ENCODE measurements at places on chromosomes 3 and 15. TPM values are rescaled to one million over a fixed set of nuclear protein-coding genes. Genes with fewer than 3 reads are reported as not detected.

DNA sequence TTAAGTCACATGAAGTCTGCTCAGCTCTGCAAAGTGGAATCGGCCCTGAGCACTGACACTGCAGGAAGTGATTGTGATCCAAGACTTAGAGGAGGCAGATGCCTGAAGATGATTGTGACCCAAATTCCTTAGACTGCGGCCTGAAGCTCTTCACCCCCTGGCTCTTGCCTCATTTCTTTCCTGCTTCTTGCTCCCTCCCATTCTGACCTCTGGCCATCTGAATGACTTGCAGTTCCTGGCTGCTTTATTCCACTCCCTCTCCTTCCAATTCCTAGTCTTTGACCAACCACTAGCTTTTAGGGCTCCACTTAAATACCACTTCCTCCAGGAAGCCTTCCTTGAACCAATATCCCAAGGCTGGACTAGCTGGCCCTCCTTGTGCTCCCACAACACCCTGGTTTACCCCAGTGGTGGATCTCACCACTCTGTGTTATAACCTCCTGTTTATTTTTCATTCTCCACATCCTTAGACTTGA is 9.9 kb upstream of the EPB42 start:
- DNase-seq = no peak

DNA sequence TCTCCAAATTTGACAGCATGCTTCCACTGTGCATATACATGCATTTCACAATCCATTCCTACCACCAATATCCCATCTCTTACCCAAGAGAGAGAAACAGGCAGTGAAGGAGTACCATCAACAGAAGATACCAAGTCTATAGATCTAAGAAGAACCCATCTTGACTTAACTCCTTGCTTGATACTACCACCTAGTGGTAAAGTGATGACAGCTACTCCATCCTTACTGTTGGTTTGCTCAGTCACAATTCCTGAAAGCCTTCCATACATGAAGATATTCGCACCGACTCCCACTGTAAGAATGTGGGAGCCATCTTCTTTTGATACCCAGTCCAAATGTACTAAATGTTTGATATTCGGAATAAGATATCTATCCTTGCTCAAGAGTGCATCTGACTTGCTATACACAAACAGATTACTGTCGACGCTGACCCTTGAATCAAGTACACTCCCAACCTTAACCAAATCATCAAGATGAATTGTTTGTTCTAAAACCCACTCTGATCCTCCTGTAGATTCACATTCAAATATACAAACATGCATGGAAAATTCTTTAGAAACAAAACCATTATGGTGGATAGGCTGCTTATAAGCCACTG is 123.1 kb downstream of the DMXL2 start:
- peak; percentile 2 for DNase-seq

Gene NLGN1
- total RNA-seq = 1.4 TPM

Gene P3H2
- 75.6 TPM for total RNA-seq

DNA sequence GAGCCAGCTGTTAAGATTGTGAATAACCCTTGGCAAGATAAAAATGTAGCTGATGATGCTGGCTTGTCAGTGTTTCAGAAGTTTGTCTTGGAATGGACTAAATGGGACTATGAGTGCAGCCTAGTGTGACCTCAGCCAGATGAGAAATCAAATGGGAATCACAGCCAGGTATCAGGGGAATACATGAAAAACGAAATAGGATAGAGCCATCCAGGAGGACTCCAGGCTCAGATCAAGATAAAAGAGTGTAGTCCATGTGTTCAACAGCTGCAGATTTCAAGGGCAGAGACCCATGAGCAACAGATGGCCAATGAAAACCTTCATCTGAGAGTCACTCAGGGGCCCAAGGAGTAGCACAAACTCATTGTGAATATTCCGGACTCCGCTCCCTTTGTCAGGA is 1080.9 kb upstream of the CADM2 start:
- no peak for DNase-seq

GRCh38 chr15:98525661-98526001 is 122.7 kb upstream of the IGF1R start:
- DNase-seq = no peak

Gene RTP1
- total RNA-seq = not detected

Gene THRB
- 2.1 TPM for total RNA-seq

- no peak for DNase-seq
Measured at GRCh38 chr3:127775398-127776109, 46.8 kb downstream of the MGLL start.

DNA sequence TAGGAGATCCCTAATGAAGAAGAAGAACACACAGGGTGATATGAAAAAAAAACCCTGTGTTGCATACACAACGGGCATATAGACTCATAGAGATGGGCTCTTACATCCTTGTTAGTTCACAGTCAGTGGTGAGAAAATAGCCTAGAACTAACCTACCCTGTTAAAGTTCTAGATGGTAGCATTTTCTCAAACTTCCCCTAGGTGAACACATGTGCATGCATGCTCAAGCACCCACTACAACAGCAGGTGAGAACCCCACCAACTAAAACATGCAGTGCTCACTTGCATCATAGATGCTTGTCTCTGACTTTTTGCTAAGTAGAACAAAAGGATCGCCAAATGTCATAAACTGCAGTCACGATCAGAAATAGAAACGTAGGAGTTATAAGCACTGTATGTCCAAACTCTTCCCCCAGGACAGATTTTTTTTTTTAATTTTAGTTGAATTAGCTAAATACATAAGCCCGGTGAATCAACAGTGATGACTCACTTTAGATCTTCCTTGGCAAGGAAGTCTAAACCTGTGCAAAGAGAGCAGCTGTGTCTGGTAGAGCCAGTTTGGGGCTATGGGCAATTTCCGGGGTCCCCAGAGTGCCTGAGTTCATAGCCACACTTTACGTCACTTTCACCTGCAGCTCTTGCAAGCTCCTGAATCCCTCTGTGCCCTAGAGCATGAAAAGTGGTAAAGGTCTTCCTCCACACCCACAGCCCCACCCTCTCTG is 96.2 kb upstream of the SEMA6D start:
- DNase-seq = no peak

Gene MESP2
- total RNA-seq = 2.5 TPM

DNA sequence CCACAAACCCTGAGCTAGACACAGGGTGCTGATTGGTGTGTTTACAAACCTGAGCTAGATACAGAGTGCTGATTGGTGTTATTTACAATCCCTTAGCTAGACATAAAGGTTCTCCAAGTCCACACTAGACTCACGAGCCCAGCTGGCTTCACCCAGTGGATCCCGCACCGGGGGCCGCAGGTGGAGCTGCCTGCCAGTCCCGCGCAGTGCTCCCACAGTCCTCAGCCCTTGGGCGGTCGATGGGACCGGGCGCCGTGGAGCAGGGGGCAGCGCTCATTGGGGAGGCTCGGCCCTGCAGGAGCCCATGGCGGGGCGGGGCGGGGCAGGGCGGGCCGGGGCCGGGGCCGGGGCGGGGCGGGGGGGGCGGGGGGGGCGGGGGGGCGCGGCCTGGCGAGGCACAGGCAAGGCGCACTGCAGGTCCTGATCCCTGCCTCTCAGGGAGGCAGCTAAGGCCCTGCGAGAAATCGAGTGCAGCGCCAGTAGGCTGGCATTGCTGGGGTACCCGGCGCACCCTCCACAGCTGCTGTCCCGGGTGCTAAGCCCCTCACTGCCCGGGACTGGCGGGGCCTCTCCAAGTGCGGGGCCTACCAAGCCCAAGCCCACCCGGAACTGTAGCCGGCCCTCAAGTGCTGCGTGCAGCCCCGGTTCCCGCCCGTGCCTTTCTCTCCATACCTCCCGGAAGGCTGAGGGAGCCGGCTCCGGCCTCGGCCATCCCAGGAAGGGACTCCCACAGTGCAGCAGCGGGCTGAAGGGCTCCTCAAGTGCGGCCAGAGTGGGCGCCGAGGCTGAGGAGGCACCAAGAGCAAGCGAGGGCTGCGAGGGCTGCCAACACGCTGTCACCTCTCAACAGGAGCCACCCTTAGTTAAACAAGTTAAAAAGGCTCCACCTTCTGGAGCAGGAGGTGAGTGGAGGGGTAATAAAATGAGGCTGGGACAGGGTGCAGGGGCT is 9.8 kb upstream of the TMEM40 start:
- DNase-seq = no peak

DNA sequence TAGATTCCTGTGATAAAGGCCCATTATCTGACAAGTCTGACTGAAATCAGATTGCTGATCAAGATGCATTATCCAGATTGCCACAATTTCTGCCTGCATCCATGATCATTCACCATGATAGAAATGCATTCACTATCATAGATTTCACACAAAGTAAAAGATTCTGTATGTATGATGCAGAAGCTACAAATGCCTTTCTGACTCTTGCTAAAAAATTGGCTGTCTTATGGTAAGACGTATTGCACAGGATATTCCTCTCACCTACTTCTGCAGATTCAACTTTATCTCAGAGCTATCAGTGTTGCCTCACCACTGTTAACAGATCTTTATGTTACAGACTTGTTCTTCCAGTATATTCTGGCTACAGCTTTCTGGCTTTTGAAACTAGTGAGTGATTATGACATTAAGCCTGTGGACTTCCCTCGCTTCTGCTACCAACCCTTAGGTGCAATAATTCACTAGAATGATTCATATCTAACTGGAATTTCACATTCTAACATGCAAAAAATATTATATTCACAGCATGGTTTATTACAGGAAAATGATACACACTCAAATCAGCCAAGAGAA is 955.3 kb downstream of the EPHA3 start:
- no peak for DNase-seq

Gene HTD2
- 7.3 TPM for total RNA-seq

DNA sequence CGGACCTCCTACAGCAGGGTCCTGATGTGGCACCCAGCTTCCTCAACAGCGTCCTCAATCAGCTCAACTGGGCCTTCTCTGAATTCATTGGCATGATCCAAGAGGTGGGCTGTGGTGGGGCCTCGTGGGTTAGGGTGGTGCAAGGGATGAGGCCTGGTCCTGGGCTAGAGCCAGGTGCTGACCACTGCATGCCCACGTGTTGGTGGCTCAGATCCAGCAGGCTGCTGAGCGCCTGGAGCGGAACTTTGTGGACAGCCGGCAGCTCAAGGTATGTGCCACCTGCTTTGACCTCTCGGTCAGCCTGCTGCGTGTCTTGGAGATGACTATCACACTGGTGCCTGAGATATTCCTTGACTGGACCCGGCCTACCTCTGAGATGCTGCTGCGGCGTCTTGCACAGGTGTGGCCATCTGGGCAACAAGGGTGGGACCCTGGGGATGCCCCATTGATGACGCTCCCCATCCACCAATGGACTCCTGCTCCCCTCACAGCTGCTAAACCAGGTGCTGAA is 3.8 kb downstream of the AMIGO3 start:
- no peak for DNase-seq

DNA sequence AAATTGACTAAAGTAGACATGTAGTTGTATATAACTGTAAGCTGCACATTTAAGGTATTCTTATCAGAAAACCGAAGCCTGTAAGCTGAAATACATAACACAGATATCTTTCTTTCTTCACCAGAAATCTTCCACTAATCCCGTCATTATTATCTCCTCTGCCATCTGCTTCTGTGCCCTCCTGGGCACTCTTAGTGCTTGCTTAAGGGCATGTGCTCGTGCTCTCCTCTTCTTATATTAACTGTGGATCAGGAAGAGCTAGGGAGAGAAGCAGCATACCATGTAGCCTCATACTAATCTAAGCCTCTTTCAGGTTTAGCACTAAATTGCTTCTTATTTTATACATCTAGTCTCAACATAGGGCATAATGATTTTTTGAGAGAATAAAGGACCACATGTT is 60.8 kb downstream of the RIOX2 start:
- no peak for DNase-seq

DNA sequence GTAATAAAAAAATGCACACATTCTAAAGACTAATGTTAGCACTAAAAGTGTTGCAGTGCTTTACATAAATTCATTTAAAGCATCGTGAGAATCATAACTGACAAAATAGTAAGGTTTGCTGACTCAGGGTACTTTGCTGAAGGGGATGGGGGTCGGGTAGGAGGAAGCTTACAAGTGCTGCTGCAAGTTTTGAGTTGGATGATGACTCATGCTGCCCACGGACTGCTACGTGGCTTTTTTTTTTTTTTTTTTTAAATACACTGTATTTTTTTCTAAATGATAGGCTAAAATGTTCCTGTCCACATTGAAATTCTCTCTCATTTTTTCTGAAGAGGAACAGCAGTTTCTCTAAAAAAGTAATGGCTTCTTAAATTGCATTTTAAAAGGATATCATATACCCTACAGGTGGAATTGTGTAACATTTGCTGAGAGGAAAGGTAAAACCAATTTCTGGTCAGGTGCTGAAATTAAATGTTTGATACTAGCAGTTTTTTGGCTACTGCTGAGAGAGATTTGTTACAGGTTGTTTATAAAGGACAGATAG is 2.2 kb downstream of the MAPK6 start:
- DNase-seq = no peak

Gene CYP1A2
- total RNA-seq = not detected

Gene C2CD4A
- total RNA-seq = 0.35 TPM

GRCh38 chr3:159805411-159805772 is 183.2 kb upstream of the IL12A start:
- DNase-seq = no peak

DNA sequence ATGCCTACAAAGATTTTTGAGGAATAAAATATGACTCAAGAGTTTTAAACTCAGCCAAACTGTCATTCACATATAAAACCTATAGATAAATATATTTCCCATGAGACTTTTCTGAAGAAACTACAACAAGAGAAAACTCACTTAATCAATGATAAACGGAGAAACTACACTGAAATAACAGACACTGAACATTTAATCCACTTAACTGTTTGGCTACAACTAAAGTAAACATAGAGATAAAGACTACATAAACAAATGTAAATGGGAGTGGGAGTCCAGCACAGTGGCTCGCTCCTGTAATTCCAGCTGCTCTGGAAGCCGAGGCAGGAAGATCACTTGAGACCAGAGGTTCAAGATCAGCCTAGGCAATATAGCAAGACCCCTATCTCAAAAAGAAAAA is 79.2 kb downstream of the MEX3B start:
- DNase-seq = no peak

Gene DPPA2
- not detected for total RNA-seq

Gene TRIM59
- 33.0 TPM for total RNA-seq

DNA sequence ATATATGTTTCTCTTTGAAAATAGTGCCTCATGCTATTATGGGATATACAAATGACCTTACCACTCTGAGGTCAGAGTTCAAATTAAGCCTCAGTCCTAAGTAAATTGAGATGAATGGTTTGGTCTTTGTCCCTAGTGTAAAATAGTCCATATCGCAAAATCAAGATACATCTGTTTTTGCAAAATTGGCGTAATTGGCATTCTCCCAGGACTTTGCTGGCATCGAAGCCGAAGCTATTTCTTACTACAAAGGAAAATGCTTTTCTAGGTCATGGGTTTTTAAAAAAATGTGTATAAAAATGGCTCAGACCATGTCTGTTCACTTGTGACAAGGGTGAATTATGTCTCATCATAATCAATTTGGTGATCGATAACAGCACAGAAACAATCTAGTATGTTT is 25.9 kb downstream of the ROBO2 start:
- no peak for DNase-seq

- no peak for DNase-seq
Measured at GRCh38 chr15:74897300-74897701, 7.5 kb downstream of the MPI start.

Gene MSL2
- 8.0 TPM for total RNA-seq

GRCh38 chr15:39084674-39085530 is 496.0 kb upstream of the THBS1 start:
- peak; percentile 52 for DNase-seq

GRCh38 chr15:101028772-101029438 is 109.7 kb downstream of the LRRK1 start:
- DNase-seq = no peak

Gene ACKR2
- total RNA-seq = 2.8 TPM

- peak; percentile 2 for DNase-seq
Measured at GRCh38 chr15:36313021-36313420, 266.4 kb upstream of the CDIN1 start.

Gene RSL24D1
- total RNA-seq = 86.5 TPM

GRCh38 chr3:16907243-16907642 is 22.5 kb downstream of the PLCL2 start:
- no peak for DNase-seq
